ENCODE measurements at places on chromosomes 13 and 19.

DNA sequence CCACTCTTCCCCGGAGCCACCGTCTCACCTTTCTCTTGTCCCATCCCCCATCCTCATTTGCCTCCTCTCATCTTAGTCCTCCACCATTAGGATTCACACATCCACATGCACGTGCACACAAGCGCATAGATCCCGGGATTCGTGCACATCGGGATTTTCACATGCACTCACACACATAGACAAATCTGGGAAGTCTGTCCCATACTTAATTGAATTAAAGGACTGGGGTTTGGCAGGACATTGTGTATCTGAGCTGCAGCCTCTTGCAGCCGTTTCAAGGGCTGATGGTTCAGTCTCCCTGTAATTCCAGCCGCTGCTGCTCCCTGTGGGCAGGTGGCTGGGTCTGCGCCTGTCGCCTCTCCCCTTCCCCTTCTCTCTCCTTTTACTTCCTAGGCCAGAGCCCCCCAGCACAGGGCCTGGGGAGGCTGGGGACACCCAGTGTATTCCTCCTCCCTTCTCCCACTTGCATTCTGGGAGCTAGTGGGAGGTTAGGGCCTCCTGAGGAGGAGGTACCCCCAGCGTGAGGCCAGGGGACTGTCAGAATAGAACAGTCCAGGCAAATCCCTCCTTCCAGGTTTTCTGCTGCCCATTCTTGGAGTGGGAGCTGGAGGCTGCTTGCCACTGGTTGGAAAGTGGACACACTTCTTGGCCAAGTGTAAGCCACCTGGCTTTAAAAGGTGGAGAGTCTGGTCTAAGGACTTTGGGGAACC, 43.6 kb downstream of the LYL1 start:
- no peak for DNase-seq

GRCh38 chr19:16829822-16830289, 658 bp downstream of the SIN3B start:
- DNase-seq: no peak

DNA sequence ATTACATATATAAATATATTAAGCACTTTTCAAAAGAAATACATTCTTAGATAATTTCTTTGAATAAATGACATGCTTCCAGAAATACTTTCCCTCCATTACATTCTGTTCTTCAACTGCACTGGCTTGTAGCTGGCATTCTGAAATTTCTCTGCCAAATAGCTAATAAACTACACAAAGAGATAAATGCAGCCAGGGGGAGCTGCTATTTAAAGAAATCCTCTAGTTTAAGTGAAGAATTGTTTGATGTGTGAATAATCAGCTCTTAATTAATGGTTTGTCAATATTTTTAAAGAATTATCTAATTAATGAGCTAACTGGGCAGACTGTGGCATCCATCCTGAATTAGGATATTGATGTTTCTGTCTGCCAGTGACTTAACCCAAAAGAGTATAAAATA, 30.7 kb downstream of the SLC7A1 start:
- DNase-seq: no peak

DNA sequence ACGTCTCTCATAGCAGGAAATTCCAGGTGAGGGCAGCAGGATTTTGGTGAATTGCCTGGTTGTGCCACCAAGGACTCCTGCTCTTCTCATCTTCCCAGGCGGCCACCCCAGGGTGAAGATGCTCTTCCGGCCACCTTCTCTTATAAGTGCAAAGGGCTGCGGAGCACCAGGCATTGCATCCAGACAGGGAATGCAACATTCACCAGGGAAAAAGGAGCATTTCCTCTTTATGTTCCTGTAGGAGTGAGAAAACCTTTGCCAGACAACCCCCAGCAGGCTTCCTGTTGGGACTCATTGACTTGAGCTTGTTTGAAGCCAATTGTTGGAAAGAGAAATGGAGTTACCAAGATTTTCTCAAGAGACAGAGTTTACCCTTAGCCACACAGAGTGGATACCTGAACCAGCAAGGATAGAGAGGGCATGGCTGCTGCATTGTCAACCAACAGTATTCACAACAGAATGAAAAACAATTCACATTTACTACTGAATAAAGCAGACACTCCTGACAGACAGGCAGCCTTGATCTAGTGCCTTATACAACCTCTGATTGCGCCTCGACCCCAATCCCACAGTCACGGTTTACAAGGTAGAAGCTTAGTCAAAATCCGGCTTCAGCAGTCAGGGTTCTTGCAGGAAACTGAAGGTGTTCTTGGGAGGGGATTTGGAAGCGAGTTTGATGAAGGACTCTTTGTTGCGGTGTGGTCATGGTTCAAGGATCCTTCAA, 1.8 kb upstream of the ATP11A start:
- no peak for DNase-seq

DNA sequence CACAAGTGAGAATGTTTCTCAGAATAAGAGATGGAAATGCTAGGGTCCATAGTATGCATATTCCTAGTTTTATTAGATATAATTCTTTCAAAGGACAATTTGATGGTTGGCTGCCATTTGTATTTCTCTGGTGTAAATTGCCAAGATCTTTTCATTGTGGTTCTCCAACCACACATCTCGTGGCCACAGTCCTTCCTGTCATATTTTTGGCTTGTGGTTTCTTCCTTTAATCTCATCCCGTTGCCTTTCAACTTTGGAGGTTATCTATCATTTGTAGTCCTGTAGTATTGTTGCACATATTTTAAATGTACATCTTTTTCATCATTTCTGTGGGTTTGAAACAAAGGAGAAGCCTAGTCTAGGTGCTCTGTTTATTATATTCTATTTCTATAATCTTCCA, 61.2 kb downstream of the WASF3 start:
- no peak for DNase-seq

DNA sequence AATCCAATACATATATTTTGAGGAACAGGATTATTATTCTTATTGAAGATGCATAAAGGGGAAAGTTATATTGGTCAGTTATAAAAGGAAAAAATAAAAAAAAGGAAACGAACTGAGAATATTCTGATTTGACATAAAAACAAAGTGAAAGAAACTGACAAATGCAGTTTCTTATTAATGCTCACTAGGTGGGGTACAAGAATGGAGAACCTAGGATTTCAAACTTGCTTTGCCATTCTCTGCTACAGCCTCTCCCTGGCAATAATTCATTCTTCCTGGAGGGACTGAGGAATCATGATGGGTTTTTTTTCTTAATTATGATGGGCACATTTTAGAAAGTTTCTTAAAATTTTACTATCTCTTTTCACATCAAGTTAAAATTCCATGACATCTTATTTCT, 154.9 kb downstream of the PCDH9 start:
- DNase-seq: no peak

- DNase-seq: no peak
Measured at GRCh38 chr19:55693336-55693974, 18.4 kb downstream of the EPN1 start.

Measured in cortex of kidney (tissue), 1 donor.